ENCODE measurements at places on chromosomes 3 and 15.

DNA sequence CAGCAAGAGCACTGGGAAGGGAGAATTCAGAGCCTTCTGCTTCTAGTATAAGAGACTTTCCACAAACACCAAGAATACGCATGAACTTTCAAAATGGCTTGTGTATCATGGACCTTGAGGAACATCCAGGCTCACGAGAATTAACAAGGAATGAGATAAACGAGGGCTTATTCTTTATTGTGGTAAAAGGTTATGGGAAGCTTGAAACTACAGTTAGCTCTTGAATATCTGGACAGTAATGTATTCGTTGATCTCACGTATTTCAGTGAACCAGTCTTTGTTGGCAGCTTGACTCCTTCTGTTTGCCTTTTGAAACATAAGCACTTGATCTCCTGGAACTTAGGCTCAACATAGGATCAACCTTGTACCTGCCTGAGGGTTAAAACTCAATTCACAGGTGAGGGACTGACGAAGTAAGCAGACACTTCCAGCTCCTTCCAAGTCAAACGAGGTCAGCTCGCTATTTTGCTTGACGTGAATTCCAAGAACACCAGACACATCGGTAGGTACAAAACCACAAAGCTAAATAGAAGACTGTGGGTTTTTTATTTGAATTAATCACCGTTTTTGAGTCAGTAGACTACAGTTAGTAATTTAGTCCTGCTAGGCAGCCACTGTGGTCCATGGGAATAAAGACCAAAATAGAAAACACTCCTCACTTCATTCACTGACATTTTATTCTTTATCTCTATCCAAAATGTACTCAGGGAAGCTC, 30.8 kb downstream of the GALNT15 start:
- DNase-seq = no peak

DNA sequence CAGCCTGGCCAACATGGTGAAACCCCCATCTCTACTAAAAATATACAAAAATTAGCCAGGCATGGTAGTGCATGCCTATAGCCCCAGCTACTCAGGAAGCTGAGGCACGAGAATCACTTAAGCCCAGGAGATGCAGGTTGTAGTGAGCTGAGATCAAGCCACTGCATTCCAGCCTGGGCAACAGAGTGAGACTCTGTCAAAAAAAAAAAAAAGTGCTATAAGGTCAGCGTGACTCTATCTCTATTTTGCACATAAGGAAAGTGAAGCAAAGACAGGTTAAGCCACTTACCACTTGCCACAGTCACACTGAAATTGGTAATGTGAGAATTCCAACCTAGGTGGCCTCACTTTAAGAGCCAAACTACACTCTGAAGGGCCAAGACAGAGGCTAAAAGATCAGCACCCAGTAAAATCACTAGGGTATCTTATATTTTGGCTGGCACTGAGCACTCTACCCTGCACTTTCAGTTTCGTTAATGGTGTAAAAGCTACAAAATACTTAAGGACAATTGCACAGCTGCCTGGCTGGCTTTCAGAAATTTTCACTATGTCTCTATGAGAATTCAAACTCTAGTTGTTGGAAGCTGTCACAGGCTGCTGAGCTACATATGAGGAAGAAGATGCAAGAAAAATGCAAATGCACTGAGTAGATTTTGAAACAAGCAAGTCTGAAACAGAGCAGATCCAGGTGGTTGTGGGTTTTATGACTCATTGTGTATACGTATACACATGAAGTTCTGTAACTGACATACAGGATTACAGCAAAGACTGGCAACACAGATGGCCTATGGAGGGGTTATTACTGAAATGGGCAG, 32.7 kb downstream of the TRANK1 start:
- DNase-seq = peak; percentile 92

DNA sequence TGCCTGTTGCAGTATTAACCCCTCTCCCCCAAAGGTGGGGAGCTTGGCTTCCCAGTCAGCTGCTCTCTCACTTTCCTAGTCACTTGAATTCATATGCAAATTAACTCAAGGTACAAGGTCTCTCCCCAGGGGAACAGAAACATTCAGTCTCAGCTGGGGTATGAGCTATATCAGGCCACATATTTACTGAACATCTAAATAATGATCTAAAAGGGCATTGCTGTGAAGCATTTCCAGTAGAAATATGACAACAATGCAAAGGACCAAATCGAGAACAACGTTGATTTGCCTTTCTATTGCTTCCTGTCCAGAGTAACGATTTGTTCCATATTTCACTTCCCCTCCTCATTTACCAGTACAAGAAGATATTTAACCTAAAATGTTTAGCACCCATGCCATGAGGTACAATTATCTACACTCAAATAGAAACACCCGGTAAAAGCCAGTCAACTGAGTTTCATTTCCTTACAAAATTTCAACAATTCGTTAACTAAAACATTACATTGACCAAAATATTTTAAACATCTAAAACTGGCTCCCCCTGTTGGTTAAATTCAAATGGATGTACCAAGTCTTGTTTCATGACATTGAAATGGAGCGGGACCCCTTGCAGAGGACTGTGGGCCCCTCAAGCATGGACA, 36.5 kb upstream of the KLHL6 start:
- DNase-seq = peak; percentile 28

- no peak for DNase-seq
These were observed 35.4 kb downstream of the TPM1 start for GRCh38 chr15:63077952-63078351.

- DNase-seq = peak; percentile 45
These were observed 21.2 kb downstream of the CCR4 start for GRCh38 chr3:32972482-32973146.

Measured in hematopoietic multipotent progenitor cell (in vitro differentiated cells).